Upper lobe of left lung (tissue), 6 donors: ENCODE measurements at places on chromosomes 1 and 21. TPM values are rescaled to one million over a fixed set of nuclear protein-coding genes. Genes with fewer than 3 reads are reported as not detected.

Gene CKS1B
- total RNA-seq = 11.5 TPM

- H3K36me3 ChIP-seq = no peaks in the 10 kb centered on the region
- H3K27ac ChIP-seq = no peak overlapping the region
- no peaks in the 10 kb centered on the region for H3K27me3 ChIP-seq
- H3K4me3 ChIP-seq = no peak overlapping the region
- DNase-seq = no peak
Measured at GRCh38 chr1:184945029-184945428, 29.3 kb downstream of the NIBAN1 start.

DNA sequence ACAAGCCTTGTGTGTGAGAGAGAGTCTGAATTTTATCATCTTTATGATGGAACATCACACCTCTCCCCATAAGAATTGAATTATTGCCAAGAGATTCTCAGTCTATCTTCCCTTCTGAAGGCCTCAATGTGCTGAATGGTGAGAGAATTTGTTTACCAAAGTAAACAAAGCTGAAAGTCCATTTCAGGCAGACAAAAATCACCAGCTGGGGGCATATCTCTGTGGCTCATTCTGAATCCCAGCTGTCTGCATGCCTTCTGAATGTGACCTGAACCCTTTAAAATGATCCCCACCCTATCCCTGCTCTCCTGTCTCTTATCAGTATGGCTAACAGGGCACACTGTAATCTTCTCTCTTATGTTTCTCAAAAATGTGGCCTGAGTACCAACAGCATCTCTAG, 99.1 kb upstream of the CAMK1G start:
- no peaks in the 10 kb centered on the region for H3K27me3 ChIP-seq
- no peaks in the 10 kb centered on the region for H3K4me1 ChIP-seq
- no peak overlapping the region for H3K4me3 ChIP-seq
- no peak overlapping the region for H3K27ac ChIP-seq
- no peaks in the 10 kb centered on the region for H3K36me3 ChIP-seq

Gene PTAFR
- 16.8 TPM for total RNA-seq
